SIG-M5 (cell line): ENCODE measurements at places on chromosomes 2 and 18.

DNA sequence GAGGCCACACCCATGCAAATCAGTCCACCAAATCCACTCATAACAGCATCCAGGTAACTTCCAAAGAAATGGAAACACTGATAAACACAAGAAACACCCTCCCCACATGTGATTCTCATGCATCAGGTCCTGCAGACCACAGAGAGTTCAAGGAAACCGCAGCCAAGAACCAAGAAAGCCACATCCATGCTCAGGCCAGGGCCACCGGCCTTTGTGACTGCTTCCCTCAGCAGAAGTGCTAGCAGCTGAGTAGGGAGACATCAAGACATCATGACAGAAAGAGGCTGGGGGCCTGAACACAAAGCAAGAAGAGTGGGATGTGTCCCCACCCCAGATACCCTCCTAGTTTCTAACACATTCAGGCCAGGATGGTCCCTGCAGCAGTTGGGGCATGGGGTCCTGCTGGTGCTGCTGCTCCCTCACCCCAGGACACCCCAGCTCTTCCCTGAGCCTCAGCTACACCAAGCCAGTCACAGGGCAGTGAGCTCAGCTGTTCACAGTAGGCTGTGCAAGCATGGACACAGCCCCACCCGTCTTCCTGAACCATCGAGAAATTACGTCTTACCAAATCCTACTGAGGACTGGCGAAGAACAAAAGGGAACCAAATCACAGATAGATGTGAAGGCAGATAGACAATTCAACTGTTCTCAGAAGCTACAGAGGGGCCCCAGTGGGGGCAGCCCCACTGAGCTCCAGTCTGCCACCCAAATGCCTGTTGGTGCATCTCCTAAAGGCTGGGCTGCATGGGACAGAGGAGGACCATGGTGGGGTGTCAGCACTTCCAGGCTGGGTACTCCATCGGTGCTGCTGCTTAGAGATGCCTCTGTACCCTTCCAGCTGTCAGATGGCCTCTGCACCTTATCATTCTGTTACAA, 60.9 kb downstream of the HDAC4 start:
- DNase-seq, result no peak

- DNase-seq, result no peak
Measured at GRCh38 chr2:42963452-42964068, 171.2 kb upstream of the HAAO start.

DNA sequence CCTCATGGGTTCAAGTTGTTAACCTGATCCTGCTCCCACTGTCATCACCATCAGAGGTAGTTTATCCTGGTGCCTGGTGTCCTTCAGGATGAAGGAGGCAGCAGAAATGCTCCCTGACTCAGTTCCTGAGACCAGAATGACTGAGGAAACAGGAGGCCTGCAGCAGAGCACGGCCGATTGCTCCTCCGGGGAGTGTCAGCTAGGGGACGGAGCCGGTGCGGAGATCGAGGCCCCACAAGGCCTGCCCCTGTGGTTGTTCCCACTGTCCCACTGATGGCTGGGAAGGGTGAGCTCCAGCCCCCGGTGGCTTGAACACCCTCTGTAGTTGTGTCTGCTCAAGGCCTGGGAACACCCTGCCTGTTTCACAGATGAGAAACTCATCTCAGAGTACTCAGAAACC, 45.6 kb downstream of the SH3BP4 start:
- DNase-seq, result no peak

DNA sequence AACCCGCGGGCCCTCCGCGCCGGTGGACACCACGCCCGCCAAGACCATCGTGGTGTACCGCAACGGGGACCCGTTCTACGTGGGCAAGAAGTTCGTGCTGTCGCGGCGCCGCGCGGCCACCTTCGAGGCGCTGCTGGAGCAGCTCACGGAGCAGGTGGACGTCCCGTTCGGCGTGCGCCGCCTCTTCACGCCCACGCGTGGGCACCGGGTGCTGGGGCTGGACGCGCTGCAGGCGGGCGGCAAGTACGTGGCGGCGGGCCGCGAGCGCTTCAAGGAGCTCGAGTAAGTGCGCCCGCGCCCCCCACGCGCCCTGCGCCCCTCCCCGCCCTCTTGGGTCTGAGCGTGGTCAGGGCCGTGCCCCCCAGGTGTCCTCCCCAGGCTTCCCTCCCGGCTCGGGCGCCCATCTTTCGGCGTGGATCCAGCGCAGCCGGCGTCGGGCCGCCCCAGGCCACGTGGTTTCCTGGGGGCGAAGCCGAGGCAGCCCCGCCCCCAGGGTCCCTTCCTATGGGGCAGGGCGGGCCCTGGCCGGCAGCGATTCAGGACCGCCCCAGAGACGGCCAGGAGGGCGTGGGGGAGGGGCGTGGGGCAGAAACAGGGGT, 481 bp downstream of the DCDC2C start:
- DNase-seq, result no peak

DNA sequence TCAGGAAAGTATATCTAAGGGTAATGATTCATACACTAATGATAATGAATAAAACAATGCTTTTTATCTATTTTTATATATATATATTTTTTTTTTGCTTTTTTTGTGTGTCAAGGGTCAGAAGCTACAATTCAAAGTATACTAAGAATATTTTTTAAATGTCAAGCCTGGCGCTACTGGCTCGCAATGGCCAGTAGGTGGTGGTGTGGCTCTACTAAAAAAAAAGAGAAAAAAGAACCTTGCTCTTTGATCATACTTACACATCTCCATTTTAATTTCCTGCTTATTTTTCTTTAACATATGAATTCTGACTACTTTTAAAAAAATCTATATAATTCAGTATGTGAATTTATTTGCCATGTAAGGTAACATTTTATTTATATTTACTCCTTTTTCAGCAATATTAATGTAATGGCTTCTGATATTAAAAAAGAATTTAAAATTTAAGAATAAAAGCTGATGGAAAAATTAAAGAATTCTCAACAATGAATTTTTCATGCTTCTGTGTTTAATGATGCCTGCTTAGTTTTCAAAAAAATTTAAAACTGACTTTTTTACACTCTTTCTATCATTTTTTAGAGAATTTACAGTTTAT, 232.9 kb downstream of the GULP1 start:
- no peak for DNase-seq

GRCh38 chr2:130370490-130370889, 14.6 kb downstream of the PTPN18 start:
- no peak for DNase-seq
